Fibroblast of pulmonary artery (primary cell): ENCODE measurements at places on chromosomes 11 and 22.
A peak's percentile ranks its signal among the peaks of the same experiment; 100 is the strongest.

DNA sequence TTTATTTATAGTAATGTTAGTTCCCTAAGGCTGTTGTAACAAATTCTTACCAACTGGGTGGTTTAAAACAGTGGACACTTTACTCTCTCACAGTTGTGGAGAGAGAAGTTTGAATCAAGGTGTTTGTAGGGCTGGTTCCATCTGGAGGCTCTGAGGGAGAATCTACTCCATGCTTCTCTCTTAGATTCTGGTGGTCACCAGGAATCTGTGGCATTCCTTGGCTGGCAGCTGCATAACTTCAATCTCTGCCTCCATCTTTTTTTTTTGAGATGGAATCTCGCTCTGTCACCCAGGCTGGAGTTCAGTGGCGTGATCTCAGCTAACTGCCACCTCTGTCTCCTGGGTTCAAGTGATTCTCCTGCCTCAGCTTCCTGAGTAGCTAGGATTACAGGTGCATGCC, 46.3 kb downstream of the LDLRAD3 start:
- DNase-seq: no peak

GRCh38 chr22:32407312-32407711, 4.7 kb downstream of the RTCB start:
- DNase-seq: no peak

DNA sequence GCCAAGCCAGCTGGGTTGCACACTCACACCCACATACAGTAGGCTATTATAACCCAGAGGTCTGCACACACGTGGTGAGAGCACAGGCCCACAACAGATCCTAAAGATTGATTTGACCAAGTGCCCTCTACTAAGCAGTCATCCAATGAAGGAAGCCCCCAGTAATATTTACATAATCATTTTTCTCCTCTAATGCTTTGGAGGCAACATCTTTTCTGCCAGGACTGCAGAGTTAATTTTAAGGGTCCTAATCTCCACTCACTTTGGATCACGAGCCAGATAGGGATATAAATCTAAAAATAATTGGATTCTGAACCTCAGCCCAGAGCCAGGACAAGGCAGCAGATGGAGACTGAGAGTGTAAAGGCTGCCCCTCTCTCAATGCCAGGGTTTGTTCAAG, 49.1 kb upstream of the MTNR1B start:
- no peak for DNase-seq

DNA sequence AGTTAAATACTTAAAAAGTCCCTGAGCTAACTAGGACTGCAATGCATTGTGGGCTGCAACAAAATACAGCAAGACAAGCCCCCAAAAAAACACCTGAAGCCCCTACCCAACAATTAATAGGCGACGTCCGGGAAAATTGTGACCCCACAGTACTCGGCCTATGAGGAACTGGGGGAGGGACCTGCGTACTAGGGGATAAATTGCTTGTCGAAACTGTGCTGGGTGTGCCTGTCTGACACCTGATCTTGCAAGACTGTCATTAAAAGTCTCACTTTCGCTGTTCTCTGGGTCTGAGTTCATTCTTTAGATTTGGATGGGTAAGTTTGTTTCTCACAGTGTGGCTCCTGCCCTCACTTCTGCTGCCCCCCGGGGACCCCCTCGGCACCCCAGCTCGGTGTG, 15.2 kb downstream of the TANGO2 start:
- no peak for DNase-seq

DNA sequence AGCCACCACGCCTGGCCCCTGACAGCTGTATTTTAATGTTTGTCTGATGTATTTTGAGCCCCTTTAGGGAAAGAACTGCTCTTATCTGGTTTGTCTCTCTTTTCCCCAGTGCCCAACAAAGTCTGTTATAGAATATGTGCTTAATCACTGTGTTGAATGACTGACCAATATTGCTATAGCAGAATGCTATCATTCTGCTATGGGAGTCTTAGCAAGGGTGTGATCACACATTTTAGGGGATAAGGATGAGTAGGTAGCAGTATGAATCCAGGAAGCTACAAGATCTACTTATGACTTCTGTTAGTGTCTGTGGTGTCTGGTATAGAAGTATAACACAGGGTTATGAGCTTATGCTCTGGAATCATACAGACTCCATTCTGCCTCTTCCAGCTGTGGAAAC, 117.5 kb upstream of the RRM1 start:
- DNase-seq: no peak

DNA sequence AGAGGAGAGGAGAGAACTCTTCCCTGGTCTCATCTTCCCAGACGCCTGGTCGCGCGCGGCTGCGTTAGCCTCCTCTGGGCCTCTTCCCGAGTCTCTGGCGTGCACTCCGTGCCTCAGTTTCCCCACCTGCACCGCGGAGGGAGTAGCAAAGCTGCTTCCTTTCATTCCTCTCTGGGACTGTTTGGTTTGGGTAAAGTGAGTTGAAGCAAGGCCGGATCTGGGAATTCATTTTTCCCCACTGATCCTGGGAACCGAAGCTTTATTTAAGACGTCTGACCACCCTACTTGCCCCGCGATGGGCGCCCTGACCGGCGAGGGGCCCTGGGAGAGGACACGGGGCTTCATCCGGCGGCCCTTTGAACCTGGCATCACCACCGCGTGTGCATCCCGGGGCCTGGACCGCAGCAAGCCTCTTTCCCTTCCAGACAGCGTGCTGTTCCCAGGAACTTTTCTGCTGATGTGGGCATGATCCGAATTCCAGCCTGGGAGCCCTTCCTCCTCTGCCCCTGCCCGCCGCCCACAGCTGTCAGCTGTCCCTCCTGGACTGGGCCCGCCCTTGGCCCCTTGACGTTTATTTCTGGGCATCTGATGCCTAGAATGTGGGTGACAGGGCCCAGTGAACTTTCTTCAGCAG, 758 bp downstream of the LDLRAD3 start:
- peak; percentile 27 for DNase-seq
